Liver (tissue), 10 donors: ENCODE measurements at places on chromosomes 16 and 17. TPM values are rescaled to one million over a fixed set of nuclear protein-coding genes. Genes with fewer than 3 reads are reported as not detected.

DNA sequence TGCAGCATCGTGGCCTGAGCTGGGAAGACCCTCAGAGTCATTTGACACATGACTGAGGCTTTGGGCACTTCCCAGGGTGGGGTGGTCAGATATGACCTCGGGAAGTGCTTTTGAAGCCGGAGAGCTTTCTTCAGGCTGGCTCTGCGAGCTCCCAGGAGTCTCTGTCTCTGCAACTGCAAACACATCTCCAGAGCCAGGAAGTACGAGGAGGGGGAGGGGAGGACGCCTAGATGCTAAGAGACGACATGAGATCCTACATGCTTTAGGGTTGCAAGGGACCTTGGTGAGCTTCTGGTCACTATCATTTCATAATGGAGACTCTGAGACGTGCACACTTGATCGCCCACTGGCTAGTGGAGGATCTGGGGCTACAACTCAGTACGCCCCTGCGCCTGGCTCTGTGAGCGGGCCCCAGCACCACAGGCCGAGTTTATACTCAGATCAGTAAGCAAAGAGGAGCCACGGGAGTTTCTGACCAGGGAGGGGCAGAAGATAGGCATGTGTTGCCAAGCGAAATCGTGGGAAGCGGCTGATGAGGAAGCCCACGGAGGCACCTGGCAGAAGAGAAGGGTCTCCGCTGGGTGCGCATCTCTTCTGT lies 527 bp upstream of the MGAT5B start:
- H3K4me3 ChIP-seq = no peak overlapping the region
- no peak for DNase-seq
- H3K4me1 ChIP-seq = peaks cover 15% of the 10 kb centered on the region
- H3K27me3 ChIP-seq = peaks cover 5% of the 10 kb centered on the region
- H3K27ac ChIP-seq = no peak overlapping the region

ABCC12 gene
- polyA plus RNA-seq = not detected

KSR1 gene
- 1.2 TPM for polyA plus RNA-seq

DNA sequence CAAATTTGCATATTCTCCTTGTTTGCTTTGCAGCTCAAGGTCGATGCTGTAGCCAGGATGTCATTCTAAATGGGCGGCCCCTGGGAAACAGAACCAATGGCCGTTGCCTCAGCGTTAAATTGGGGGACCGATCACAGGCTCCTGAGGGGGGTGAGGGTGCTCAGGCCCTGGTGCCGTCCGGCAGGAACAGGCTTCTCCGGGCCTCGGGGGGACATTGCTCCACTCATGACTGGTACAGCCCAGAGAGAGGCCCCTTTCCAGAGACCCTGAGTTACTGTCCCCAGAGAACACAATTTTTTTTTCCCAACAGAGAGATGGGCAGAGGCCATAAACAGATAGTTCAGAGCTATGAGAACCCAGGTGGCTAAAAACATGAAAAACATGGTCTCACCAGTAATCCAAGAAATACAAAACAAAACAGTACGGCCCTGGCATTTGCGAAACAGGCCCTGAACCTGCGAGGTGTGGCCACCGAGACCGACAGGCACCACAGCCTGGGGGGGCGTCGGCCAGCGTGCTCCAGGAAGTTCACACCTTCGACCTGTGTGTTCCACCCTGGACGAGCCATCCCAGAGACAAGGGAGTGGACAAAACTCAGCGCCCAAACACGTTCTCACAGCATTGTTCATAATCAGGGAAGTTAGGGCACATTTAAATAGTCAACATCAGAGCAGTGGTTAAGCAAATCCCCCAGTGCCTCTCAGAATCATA lies 82.8 kb downstream of the METRNL start:
- H3K27me3 ChIP-seq = no peaks in the 10 kb centered on the region
- no peak overlapping the region for H3K4me3 ChIP-seq
- no peak for DNase-seq
- no peaks in the 10 kb centered on the region for H3K36me3 ChIP-seq
- H3K27ac ChIP-seq = no peak overlapping the region
- no peaks in the 10 kb centered on the region for H3K4me1 ChIP-seq

ANKS3 gene
- polyA plus RNA-seq = 5.3 TPM

DNA sequence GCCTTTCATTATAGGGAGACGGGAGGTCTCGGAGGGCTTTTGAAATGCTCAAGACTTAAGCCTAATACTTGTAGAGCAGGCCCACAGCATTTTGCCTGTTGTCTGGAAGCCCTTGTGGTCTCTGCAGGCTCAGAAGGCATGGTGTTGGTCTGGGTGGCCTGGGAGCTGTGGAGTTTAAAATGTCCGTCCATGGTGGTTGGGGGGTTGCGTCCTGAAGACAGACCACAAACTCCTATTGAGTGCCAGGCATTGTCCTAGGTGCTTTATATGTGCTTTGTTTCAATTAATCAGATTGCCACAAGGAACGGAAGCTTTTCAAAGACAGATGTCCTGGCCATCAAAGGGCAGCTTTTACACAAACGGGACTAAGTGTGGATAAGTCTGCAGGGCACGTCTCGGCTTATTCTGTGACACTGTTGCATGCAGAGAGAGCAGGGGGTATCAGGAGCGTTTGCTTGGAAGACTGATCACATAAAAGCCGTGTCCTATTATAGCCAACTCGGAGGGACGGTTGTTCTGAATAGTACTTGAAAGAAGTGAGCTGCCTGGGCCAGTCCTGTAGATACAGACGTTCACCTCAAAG lies 7.8 kb downstream of the NTN1 start:
- no peak overlapping the region for H3K27ac ChIP-seq
- no peak overlapping the region for H3K4me3 ChIP-seq
- no peak for DNase-seq

GRCh38 chr17:54860617-54861470 lies 39.8 kb upstream of the TOM1L1 start:
- H3K4me3 ChIP-seq = no peak overlapping the region
- H3K36me3 ChIP-seq = no peaks in the 10 kb centered on the region

GRCh38 chr16:17360693-17361122 lies 110.1 kb downstream of the XYLT1 start:
- H3K4me3 ChIP-seq = no peak overlapping the region
- no peaks in the 10 kb centered on the region for H3K36me3 ChIP-seq
- no peaks in the 10 kb centered on the region for H3K4me1 ChIP-seq
- H3K27ac ChIP-seq = no peak overlapping the region
- no peak for DNase-seq

DPEP2 gene
- polyA plus RNA-seq = 1.9 TPM

- H3K27ac ChIP-seq = no peak overlapping the region
- H3K27me3 ChIP-seq = peaks cover 5% of the 10 kb centered on the region
- no peaks in the 10 kb centered on the region for H3K36me3 ChIP-seq
- no peak overlapping the region for H3K4me3 ChIP-seq
- no peak for DNase-seq
Measured at GRCh38 chr16:31532896-31533295, 5.2 kb downstream of the AHSP start.

DNA sequence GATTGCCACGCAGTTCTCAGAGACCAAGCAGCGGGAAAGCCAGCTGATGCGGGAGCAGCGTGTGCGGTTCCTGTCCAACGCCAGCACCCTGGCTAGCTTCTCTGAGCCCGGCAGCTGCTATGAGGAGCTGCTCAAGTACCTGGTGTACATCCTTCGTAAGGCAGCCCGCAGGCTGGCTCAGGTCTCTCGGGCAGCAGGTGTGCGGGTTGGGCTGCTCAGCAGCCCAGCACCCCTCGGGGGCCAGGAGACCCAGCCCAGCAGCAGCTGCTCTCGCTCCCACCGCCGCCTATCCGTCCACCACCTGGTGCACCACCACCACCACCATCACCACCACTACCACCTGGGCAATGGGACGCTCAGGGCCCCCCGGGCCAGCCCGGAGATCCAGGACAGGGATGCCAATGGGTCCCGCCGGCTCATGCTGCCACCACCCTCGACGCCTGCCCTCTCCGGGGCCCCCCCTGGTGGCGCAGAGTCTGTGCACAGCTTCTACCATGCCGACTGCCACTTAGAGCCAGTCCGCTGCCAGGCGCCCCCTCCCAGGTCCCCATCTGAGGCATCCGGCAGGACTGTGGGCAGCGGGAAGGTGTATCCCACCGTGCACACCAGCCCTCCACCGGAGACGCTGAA lies 15.2 kb downstream of the CACNA1G start:
- no peak for DNase-seq
- no peak overlapping the region for H3K4me3 ChIP-seq
- H3K4me1 ChIP-seq = no peaks in the 10 kb centered on the region
- H3K27ac ChIP-seq = no peak overlapping the region
- H3K27me3 ChIP-seq = no peaks in the 10 kb centered on the region

DNA sequence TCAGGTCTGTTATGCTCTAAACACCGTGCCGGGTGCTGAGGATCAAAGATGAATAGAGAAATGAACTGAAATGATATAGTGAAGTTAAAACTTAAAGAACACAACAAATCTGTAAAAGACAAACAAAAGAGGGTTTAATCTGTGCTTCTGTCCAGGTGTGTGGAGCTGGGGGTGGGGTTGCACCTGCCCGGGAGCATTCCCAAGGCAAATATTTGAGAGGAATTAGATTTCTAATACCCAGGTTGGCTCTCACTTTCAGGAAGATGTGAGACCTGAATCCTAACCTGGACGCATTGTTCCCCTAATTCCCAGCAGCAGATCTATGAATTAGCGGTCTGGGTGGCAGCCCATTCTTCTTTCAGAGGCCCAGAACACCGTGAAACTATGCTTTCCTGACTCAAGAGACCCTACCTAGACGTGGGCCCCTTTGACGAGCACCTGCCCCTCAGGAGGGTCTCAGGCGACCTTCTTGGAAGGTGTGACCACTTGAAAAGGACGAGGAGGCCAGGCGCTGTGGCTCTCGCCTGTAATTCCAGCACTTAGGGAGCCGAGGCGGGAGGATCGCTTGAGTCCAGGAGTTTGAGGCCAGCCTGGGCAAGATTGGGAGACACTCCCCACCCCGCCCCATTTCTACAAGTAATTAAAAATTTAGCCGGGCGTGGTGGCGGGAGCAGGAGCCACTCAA lies 677 bp upstream of the RANGRF start:
- H3K4me1 ChIP-seq = peaks cover 45% of the 10 kb centered on the region
- peak overlapping the region; percentile 85 for H3K4me3 ChIP-seq
- H3K27ac ChIP-seq = peak overlapping the region; percentile 88
- DNase-seq = no peak

DNA sequence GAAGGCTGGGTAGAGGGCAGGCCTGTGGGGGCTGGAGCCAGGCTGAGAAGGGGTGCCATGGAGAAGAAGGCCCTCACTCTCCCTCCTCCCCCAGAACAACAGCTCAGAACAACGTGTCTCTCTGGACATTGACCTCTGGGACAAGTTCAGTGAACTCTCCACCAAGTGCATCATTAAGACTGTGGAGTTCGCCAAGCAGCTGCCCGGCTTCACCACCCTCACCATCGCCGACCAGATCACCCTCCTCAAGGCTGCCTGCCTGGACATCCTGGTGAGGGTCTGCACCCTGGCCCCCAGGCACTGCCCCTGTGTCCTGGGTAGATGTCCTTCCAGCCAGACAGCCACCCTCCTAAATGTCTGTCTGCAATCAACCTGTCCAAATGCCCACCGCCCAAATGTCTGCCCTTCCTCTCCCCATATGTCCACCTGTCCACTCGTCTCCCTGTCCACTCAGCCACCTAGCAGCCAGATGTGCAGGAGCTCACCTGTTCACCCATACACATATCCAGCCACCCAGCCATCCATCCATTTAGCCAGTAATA lies 12.2 kb downstream of the GJD3 start:
- H3K27ac ChIP-seq = peak overlapping the region; percentile 60
- DNase-seq = peak; percentile 35
- no peaks in the 10 kb centered on the region for H3K27me3 ChIP-seq
- H3K4me1 ChIP-seq = peaks cover 83% of the 10 kb centered on the region
- H3K4me3 ChIP-seq = peak overlapping the region; percentile 4
- H3K36me3 ChIP-seq = peaks cover 6% of the 10 kb centered on the region

PRAC2 gene
- not detected for polyA plus RNA-seq

GRCh38 chr17:81870131-81870980 lies 781 bp downstream of the ARHGDIA start:
- peak overlapping the region; percentile 77 for H3K4me3 ChIP-seq
- peak overlapping the region; percentile 92 for H3K27ac ChIP-seq
- H3K4me1 ChIP-seq = peaks cover 49% of the 10 kb centered on the region
- peaks cover 5% of the 10 kb centered on the region for H3K36me3 ChIP-seq
- peak; percentile 50 for DNase-seq
- no peaks in the 10 kb centered on the region for H3K27me3 ChIP-seq

NFE2L1 gene
- 77.7 TPM for polyA plus RNA-seq

CCL18 gene
- 0.76 TPM for polyA plus RNA-seq

DNA sequence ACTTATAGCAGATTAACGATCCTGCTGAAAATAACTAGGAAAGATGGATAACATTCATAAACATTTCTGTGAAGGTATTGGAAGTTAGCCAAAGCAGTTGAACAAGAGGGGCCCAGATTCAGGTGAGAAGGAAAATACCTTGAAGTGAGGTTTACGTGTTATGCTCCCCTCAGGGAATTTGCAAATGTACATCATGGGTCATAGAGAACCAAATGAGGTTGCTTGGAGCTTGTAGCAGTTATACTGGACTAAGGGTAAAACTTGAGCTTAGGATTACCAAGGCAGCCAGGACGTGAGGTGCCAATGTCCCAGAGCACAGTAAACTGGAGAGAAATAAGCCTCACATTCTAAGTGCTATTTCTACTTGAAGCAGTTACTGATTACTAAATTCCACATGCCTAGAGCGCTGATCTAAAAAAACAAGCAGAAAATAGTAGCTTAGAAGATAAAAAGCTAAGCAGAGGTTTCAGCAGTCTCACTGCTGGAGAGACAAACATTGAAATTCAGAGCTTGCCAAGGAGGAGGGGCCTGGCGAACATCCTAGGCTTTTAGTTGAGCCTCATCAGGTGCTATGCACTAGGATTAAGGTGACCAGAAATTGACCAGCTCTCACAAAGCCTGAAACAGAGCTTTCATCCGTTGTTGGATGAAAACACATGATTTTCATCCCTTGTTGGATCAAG lies 136.7 kb upstream of the FAM20A start:
- no peak overlapping the region for H3K4me3 ChIP-seq
- H3K27ac ChIP-seq = no peak overlapping the region
- no peaks in the 10 kb centered on the region for H3K27me3 ChIP-seq
- H3K36me3 ChIP-seq = no peaks in the 10 kb centered on the region

DNA sequence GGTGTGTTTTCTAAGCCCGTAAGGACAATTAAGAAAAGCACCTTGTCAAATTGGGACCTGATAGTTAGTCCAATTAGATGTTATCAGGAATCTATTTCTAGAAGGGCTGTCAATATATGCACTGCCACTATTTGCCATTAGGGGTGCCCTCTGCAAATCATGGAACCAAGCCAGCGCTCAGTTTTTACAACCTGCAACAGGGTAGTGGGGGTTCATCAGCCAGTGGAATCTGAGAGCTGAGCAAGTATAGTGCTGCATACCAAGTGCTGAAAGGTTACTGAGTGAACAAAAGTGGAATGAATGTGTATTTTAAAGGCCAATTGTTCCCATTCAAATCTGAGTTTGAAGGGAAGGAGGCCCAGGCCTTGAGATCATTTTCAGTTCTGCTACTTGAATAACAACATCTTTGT lies 10.4 kb downstream of the PRR11 start:
- H3K36me3 ChIP-seq = no peaks in the 10 kb centered on the region
- no peak overlapping the region for H3K4me3 ChIP-seq
- DNase-seq = no peak
- H3K4me1 ChIP-seq = no peaks in the 10 kb centered on the region
- no peaks in the 10 kb centered on the region for H3K27me3 ChIP-seq

ADAT1 gene
- polyA plus RNA-seq = 13.2 TPM
